ENCODE measurements at places on chromosomes 12 and 14. TPM values are rescaled to one million over a fixed set of nuclear protein-coding genes. Genes with fewer than 3 reads are reported as not detected.

GRCh38 chr14:23113431-23114119 lies 5.5 kb downstream of the CEBPE start:
- H3K36me3 ChIP-seq, result no peaks in the 10 kb centered on the region
- DNase-seq, result no peak
- H3K27me3 ChIP-seq, result no peaks in the 10 kb centered on the region

The BBOF1 gene
- 6.8 TPM for total RNA-seq

The EPYC gene
- not detected for total RNA-seq

- DNase-seq, result peak; percentile 84
- no peaks in the 10 kb centered on the region for H3K4me1 ChIP-seq
- H3K36me3 ChIP-seq, result no peaks in the 10 kb centered on the region
- no peaks in the 10 kb centered on the region for H3K27me3 ChIP-seq
- H3K27ac ChIP-seq, result no peak overlapping the region
- no peak overlapping the region for H3K4me3 ChIP-seq
Measured at GRCh38 chr14:61147831-61148549, 133.1 kb downstream of the TMEM30B start.

DNA sequence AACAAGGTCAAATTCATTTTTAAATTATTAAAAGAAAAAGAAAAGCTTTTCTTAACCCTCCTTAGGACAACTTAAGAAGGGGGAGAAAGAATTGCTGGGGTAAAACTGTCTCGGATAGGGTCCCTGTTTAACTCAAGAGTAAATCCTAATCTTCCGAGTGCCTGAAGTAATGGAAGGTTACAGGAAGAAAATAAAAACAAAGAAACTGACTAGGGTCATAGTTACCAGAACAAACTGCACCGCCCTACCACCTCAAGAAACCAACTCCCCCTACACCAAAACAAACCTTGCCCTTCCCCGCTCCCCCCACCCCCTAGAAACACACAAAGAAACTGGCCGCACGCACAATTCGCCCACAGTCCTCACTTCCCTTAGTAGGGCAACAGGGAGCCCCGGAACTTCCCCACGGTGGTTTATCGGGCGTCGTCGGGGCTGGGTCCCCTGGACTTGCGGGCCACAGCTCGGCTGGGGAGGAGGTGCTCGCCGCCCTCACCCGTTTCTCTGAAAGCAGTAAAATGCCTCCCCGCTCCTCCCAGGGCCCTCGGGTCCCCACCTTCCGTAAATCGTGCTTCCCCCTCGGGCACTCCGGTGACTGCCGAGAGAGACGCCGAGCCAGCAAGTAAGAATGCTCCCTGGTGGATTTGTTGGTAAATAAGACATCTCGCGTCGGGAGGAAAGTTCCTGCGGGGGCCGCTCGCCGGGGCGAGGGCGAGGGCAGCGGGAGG lies 2.4 kb downstream of the SINHCAF start:
- H3K4me1 ChIP-seq, result peaks cover 50% of the 10 kb centered on the region
- peak overlapping the region; percentile 84 for H3K27ac ChIP-seq
- H3K27me3 ChIP-seq, result no peaks in the 10 kb centered on the region
- H3K4me3 ChIP-seq, result peak overlapping the region; percentile 91
- H3K36me3 ChIP-seq, result peaks cover 11% of the 10 kb centered on the region
- DNase-seq, result no peak

- no peak overlapping the region for H3K4me3 ChIP-seq
- no peak for DNase-seq
- H3K4me1 ChIP-seq, result peaks cover under 1% of the 10 kb centered on the region
- no peaks in the 10 kb centered on the region for H3K27me3 ChIP-seq
- H3K36me3 ChIP-seq, result no peaks in the 10 kb centered on the region
- no peak overlapping the region for H3K27ac ChIP-seq
Measured at GRCh38 chr12:132765361-132765760, 3.7 kb upstream of the ANKLE2 start.

The OR10G3 gene
- not detected for total RNA-seq

The ASCL1 gene
- not detected for total RNA-seq

GRCh38 chr12:15599266-15600037 lies 189.7 kb downstream of the EPS8 start:
- no peak for DNase-seq
- peak overlapping the region; percentile 25 for H3K27ac ChIP-seq
- no peaks in the 10 kb centered on the region for H3K27me3 ChIP-seq
- peaks cover 26% of the 10 kb centered on the region for H3K4me1 ChIP-seq
- H3K36me3 ChIP-seq, result no peaks in the 10 kb centered on the region

DNA sequence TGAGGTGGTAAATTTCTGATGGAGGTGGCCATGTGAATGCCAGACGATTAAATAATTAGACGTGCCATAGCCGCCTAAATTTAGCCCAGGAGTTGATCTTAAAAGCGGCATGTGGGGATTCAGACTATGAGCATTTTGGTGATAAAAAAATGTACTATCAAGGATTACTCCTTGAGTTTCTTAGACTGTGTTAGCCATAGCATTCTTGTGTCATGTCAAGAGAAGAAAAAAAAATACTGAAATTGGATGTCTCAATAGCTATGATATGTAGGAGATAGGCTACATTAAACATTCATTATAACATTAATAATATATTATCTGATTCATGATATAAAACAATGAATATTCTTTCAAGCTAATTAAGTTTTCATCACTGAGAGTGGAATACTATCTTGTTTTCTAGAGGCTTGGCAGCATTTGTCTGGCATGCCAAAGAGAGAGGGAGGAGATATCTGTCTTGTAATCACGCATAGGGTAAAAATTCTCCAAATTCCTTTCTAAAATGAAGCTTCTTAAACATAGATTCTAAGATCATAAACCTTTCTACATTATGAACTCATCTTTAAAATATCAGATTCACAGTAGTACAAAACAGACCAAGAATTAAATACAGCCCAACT lies 727.0 kb downstream of the C12orf50 start:
- no peaks in the 10 kb centered on the region for H3K4me1 ChIP-seq
- no peaks in the 10 kb centered on the region for H3K36me3 ChIP-seq
- H3K27me3 ChIP-seq, result no peaks in the 10 kb centered on the region
- no peak for DNase-seq
- H3K27ac ChIP-seq, result no peak overlapping the region

The OAS1 gene
- 18.8 TPM for total RNA-seq

DNA sequence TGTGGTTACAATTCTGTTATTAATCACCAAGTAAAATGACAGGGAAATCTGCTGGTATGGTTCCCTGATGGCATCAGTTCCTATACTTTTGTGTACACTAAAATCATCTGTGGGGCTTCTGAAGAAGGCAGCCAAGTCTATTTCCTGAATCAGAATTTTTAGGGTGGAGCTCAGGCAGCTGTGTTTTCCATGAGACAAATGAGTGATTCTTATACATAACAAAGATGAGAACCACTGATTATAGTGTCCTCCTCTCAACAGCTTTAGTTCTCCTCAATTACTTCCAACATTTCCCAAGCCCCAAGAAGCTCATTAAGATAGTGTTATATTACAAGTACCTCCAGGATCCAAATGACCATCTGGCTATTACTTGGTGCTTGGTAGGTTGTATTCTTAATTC lies 64.5 kb upstream of the USP44 start:
- H3K4me3 ChIP-seq, result no peak overlapping the region
- H3K4me1 ChIP-seq, result peaks cover 18% of the 10 kb centered on the region
- no peak for DNase-seq
- H3K27me3 ChIP-seq, result no peaks in the 10 kb centered on the region
- no peaks in the 10 kb centered on the region for H3K36me3 ChIP-seq
- H3K27ac ChIP-seq, result no peak overlapping the region

- H3K4me3 ChIP-seq, result no peak overlapping the region
- no peak overlapping the region for H3K27ac ChIP-seq
- no peaks in the 10 kb centered on the region for H3K4me1 ChIP-seq
- no peaks in the 10 kb centered on the region for H3K27me3 ChIP-seq
- no peaks in the 10 kb centered on the region for H3K36me3 ChIP-seq
Measured at GRCh38 chr12:58576916-58577315, 343.4 kb downstream of the LRIG3 start.

The C12orf54 gene
- total RNA-seq, result not detected

- peaks cover 15% of the 10 kb centered on the region for H3K4me1 ChIP-seq
- H3K27me3 ChIP-seq, result no peaks in the 10 kb centered on the region
- no peak overlapping the region for H3K4me3 ChIP-seq
- H3K36me3 ChIP-seq, result no peaks in the 10 kb centered on the region
Measured at GRCh38 chr14:93153121-93153520, 31.6 kb downstream of the MOAP1 start.
